CD4-positive, alpha-beta T cell (primary cell): ENCODE measurements at places on chromosomes 4 and X. TPM values are rescaled to one million over a fixed set of nuclear protein-coding genes. Genes with fewer than 3 reads are reported as not detected.
A peak's percentile ranks its signal among the peaks of the same experiment; 100 is the strongest.

GRCh38 chr4:117400039-117400835 lies 314.9 kb upstream of the TRAM1L1 start:
- no peaks in the 10 kb centered on the region for H3K27me3 ChIP-seq
- DNase-seq, result no peak
- no peak overlapping the region for H3K27ac ChIP-seq
- no peaks in the 10 kb centered on the region for H3K4me1 ChIP-seq

- H3K4me3 ChIP-seq, result no peak overlapping the region
- H3K36me3 ChIP-seq, result no peaks in the 10 kb centered on the region
- no peak overlapping the region for H3K27ac ChIP-seq
- no peaks in the 10 kb centered on the region for H3K4me1 ChIP-seq
- H3K27me3 ChIP-seq, result no peaks in the 10 kb centered on the region
- DNase-seq, result no peak
These were observed 73.9 kb downstream of the CASP3 start for GRCh38 chr4:184575306-184575705.

FGFR3 gene
- total RNA-seq, result 0.33 TPM

- no peaks in the 10 kb centered on the region for H3K27me3 ChIP-seq
- H3K4me3 ChIP-seq, result peak overlapping the region; percentile 74
- H3K4me1 ChIP-seq, result peaks cover 14% of the 10 kb centered on the region
- no peak overlapping the region for H3K27ac ChIP-seq
These were observed 407 bp upstream of the ZC4H2 start for GRCh38 chrX:64976673-64977040.

- H3K27ac ChIP-seq, result no peak overlapping the region
- H3K36me3 ChIP-seq, result peaks cover 3% of the 10 kb centered on the region
These were observed 497.5 kb downstream of the INPP4B start for GRCh38 chr4:142348613-142349021.

F9 gene
- not detected for total RNA-seq

- no peaks in the 10 kb centered on the region for H3K4me1 ChIP-seq
- no peak overlapping the region for H3K4me3 ChIP-seq
- no peaks in the 10 kb centered on the region for H3K36me3 ChIP-seq
- H3K27me3 ChIP-seq, result no peaks in the 10 kb centered on the region
- H3K27ac ChIP-seq, result no peak overlapping the region
These were observed 131.7 kb downstream of the CLCN4 start for GRCh38 chrX:10288373-10288975.

DNA sequence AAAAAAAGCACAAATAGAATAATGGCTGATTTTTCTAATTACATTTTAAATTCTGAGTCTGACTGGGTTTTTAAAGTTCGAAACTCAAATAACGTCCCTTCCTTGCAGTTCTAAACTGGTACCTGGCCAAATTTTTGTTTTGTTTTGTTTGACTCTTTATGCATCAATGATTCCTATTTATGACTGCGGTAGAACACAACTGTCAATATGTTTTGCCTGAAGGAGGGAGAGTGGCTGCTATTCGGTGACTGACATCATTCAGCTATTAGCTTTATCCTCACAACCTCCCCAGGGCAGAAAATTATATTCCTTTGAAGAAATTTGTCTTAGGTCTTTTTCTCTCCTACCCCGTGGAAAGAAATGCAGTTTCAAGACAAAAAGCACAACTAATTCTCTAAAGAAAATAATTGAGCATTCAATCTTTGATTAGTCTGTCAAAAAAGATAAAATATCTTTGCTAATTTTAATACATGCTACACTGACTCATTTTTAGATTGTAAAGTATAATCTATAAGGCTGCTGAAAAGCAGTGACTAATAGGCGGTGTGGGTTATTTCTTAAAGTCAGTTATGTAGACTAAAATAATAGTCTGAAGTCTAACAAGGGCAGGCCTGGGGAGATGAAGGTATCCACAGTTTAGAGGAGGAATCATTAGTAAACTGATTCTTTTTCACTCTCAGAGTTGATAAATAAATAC lies 61.9 kb downstream of the TMEM150C start:
- no peaks in the 10 kb centered on the region for H3K36me3 ChIP-seq
- no peak overlapping the region for H3K27ac ChIP-seq
- H3K4me3 ChIP-seq, result no peak overlapping the region
- no peak for DNase-seq
- no peaks in the 10 kb centered on the region for H3K27me3 ChIP-seq
- no peaks in the 10 kb centered on the region for H3K4me1 ChIP-seq

ABCB7 gene
- total RNA-seq, result 14.5 TPM

NLRP2B gene
- total RNA-seq, result not detected

NAA11 gene
- total RNA-seq, result not detected

DNA sequence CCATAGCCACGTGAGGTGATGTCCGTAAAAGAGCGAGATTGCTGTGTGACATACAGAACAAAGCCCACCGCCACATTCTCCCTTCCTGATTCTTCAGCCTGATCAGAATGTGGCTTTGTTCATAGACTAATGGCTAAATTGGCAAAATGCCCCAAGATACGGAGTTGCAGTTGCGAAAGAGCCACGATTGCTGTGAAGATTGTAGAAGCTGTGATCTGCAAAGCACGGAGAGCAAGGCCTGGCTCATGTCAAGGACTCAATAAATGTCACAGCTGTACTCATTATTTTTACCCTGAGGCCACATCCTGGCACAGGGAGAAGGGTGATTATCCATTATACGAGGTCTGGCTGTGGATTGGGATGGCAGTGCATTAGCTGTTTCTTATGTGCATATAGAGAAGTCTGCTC lies 34.2 kb downstream of the ARSD start:
- no peak overlapping the region for H3K4me3 ChIP-seq
- H3K36me3 ChIP-seq, result no peaks in the 10 kb centered on the region
- no peaks in the 10 kb centered on the region for H3K4me1 ChIP-seq
- no peaks in the 10 kb centered on the region for H3K27me3 ChIP-seq

GRCh38 chrX:97854086-97854485 lies 970.4 kb downstream of the RPA4 start:
- H3K4me1 ChIP-seq, result no peaks in the 10 kb centered on the region
- H3K4me3 ChIP-seq, result no peak overlapping the region
- no peaks in the 10 kb centered on the region for H3K27me3 ChIP-seq

FAM9A gene
- not detected for total RNA-seq

ODAPH gene
- total RNA-seq, result not detected

- no peak overlapping the region for H3K27ac ChIP-seq
- no peaks in the 10 kb centered on the region for H3K36me3 ChIP-seq
- no peaks in the 10 kb centered on the region for H3K27me3 ChIP-seq
- no peak for DNase-seq
These were observed 480.2 kb downstream of the SMARCA1 start for GRCh38 chrX:129043138-129043537.

- DNase-seq, result no peak
- no peaks in the 10 kb centered on the region for H3K36me3 ChIP-seq
- peaks cover 9% of the 10 kb centered on the region for H3K4me1 ChIP-seq
- peaks cover 6% of the 10 kb centered on the region for H3K27me3 ChIP-seq
These were observed 47.9 kb downstream of the STARD8 start for GRCh38 chrX:68695206-68695845.

DNA sequence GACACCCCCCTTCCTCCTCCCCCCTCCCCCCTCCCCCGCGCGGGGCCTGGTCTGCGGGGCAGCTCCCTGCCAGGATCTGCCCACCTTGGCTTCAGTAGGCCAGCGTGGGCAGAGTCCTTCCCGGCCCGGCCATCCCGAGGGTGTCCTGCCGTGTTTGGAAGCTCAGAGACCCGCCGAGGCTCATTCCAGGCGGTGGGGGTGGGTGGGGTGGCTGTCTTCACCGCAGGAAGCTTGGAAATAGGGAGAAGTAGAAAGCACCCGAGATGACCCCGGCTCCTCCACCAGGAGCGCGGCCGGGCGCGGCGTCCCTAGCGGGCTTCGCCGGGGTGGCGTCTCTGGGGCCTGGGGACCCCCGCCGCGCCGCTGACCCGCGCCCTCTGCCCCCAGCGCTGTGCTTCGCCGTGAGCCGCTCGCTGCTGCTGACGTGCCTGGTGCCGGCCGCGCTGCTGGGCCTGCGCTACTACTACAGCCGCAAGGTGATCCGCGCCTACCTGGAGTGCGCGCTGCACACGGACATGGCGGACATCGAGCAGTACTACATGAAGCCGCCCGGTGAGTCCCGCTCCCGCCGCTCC lies 1.6 kb downstream of the NAT8L start:
- peaks cover 41% of the 10 kb centered on the region for H3K27me3 ChIP-seq
- H3K4me1 ChIP-seq, result peaks cover 11% of the 10 kb centered on the region
- H3K4me3 ChIP-seq, result no peak overlapping the region
- no peaks in the 10 kb centered on the region for H3K36me3 ChIP-seq

- no peak overlapping the region for H3K4me3 ChIP-seq
- H3K4me1 ChIP-seq, result no peaks in the 10 kb centered on the region
- no peak overlapping the region for H3K27ac ChIP-seq
- H3K36me3 ChIP-seq, result no peaks in the 10 kb centered on the region
- no peaks in the 10 kb centered on the region for H3K27me3 ChIP-seq
These were observed 118.2 kb upstream of the IQCM start for GRCh38 chr4:149933883-149934282.

DNA sequence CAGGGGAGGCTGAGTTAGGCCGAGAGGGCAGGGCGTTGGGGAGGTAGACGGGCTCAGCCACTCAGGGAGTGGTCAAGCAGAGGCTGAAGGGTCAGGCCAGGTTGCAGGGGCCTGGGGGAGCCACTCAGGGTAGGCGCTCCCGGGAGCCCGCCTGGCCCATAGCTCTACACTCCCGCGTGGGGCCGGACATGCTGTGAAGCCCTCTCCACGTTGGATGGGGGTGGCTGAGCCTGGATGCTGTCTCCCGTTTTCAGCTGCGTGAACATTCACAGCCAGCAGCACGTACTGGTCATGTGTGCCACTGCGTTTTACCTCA lies 14.0 kb upstream of the MSANTD1 start:
- no peak overlapping the region for H3K27ac ChIP-seq
- peaks cover 84% of the 10 kb centered on the region for H3K36me3 ChIP-seq
- H3K27me3 ChIP-seq, result no peaks in the 10 kb centered on the region
- H3K4me1 ChIP-seq, result no peaks in the 10 kb centered on the region
- DNase-seq, result no peak
